ENCODE measurements at places on chromosomes 1 and 21. TPM values are rescaled to one million over a fixed set of nuclear protein-coding genes. Genes with fewer than 3 reads are reported as not detected.

The PHGDH gene
- 79.9 TPM for total RNA-seq

The SLC6A17 gene
- 5.8 TPM for total RNA-seq

The B3GALNT2 gene
- total RNA-seq: 22.2 TPM

The PGLYRP4 gene
- not detected for total RNA-seq

The ADGRB2 gene
- total RNA-seq: 7.7 TPM

The SMYD2 gene
- total RNA-seq: 34.6 TPM
